ENCODE measurements at places on chromosomes 4 and X.

- no peak for DNase-seq
Measured at GRCh38 chr4:77126809-77127208, 30.2 kb upstream of the CCNG2 start.

- no peak for DNase-seq
Measured at GRCh38 chr4:66034671-66035070, 364.4 kb upstream of the EPHA5 start.

GRCh38 chrX:37060999-37061398, 52.8 kb downstream of the FAM47C start:
- no peak for DNase-seq

DNA sequence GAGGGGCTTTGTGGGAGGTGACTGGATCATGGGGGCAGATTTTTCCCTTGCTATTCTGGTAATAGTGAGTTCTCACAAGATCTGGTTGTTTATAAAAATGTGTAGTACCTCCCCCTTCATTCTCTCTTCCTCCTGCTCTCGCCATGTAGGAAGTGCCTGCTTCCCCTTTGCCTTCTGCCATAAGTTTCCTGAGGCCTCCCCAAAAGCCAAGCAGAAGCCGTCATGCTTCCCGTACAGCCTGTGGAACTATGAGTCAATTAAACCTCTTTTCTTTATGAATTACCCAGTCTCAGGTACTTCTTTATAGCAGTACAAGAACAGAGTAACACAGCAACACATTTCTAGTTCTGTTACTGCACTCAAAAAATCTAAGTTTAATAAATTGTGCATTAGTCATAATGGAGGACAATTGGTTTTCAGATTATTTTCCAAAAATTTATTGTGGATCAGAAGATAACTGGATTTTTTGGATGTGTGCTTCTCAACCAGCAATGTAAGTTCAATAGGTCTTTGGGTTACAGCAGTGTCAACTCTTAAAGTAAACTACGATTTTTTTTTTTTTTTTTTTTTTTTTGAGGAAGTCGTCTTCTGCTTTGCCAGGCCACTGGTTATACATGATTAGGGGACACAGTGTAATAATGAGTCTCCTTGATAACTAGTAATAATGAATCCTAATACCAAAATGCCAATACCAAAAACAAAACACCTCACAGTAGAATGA, 69.9 kb downstream of the CHIC2 start:
- no peak for DNase-seq

- no peak for DNase-seq
Measured at GRCh38 chrX:9804444-9804843, 18.2 kb downstream of the SHROOM2 start.

DNA sequence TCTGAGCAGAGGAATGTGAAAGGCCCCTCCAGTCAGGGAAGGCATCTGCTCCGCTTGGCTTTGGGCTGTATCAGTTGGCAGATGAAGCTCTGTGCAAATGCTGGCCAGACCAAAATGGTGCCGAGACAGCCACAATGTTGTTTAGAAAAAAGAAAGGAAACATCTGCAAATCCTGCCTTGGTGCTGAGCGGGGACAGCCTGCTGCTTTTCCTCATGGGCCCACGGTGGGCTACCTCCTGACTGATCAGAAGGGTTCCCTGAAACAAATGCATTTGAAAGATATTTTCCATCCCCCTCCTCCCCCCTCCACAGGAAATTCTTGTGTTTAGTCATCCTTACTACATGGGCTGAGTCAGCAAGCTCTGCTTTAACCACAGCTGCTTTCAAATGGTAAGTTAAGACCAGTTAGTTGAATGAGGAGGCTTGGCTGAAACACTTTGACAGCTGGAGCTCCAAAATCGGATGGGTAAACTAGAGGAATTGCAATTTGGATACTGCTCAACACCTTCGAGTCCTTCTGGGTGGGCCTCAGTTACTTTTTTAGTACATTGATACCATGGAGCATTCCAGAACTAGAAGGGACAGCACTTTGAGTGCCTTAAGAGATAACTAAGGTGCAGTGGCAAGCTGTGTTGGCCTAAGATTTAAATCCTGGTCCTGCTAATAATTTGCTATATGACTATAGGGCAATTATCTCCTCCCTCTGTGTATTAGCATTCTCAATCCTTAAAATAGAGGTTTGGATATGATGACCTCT, 36.0 kb downstream of the PLAC1 start:
- no peak for DNase-seq

Data from glutamatergic neuron (in vitro differentiated cells).